ENCODE measurements at places on chromosomes 11 and 22.

DNA sequence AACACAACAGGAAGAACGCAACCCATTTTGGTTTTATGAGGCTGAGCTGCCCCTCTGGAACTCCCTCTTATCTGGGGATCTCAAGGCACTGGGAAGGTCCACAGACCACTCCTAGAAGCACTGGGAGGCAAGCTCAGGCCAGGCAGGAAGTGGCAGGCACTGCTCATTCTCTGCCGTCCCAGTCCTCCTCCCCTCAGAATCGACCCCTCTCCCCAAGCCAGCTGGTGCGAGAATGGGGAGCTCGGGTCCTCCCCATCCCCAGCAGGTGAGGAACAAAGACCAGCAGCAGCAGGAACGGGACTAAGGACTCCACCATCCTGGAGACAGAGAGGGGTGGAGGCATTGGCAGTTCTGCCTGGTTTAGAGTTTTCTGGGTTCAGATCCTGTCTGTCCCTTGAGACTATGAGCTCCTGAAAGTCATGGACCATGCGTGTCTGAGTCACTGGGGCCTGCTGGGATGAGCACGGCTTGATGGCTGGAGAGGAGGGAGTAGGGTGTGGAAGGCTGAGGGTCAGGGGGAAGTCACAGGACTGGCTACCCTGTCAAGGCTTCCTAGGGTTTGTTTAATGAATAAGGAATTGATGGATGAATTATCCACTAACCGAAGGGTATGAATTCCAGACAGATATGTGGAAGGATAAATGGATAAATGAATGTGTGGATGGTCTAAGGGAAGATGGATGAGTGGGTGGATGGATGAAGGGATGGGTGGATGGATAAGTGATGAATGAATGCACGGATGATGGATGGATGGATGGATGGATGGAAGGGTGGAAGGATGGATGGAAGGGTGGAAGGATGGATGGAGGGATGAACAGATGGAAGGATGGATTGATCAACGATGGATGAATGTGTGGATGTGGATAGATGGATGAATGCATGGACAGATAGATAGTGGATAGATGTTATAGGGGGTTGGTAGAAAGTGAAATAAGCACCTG is 6.4 kb downstream of the MYEOV start:
- H3K4me1 ChIP-seq: peaks cover 62% of the 10 kb centered on the region
- no peaks in the 10 kb centered on the region for H3K27me3 ChIP-seq
- DNase-seq: no peak
- H3K36me3 ChIP-seq: no peaks in the 10 kb centered on the region
- no peak overlapping the region for H3K27ac ChIP-seq

DNA sequence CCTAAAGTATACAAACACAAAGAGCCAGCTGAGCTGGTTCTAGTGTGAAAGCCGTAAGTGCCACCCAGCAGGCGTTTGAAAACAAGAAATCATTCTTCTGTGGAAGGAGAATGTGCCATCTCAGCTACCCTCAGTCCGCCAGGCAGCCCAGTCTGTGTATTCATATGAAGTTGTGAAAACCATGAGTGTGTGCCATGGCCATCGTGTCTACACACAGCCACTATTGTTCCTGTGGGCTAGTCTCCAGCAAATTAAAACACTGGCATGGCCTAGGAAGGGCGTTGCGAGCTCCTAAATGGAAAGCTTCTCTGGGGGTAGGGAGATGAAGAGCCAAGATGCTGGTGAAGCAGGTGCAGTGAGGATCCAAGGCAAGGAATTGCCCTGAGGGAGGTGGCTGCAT is 51.5 kb upstream of the HORMAD2 start:
- no peaks in the 10 kb centered on the region for H3K4me1 ChIP-seq
- H3K27me3 ChIP-seq: no peaks in the 10 kb centered on the region
- no peak overlapping the region for H3K4me3 ChIP-seq
- H3K27ac ChIP-seq: no peak overlapping the region
- H3K36me3 ChIP-seq: peaks cover 55% of the 10 kb centered on the region
- DNase-seq: no peak

- no peaks in the 10 kb centered on the region for H3K27me3 ChIP-seq
- no peak for DNase-seq
- H3K4me3 ChIP-seq: no peak overlapping the region
- H3K4me1 ChIP-seq: peaks cover 25% of the 10 kb centered on the region
- no peak overlapping the region for H3K27ac ChIP-seq
Measured at GRCh38 chr11:69442807-69443137, 38.7 kb upstream of the LINC01488 start.

DNA sequence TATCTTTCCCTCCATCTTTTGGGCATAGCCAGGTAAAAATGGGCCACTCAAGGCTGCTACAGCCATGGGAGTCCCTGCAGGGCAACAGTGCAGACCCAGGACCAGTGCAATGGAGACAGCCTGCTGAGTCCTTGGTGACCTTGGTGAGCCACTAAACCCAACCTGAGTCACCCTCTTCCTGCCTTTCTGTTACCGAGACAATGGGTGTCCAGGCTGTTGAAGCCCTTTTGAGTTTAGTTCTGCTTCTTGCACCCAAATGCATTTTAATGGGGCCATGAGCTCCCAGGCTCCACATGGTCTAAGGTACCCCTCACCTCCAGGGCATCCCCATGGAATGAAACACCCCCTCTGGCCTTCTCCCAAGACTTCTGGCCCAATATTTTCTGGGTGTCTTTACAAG is 874 bp upstream of the PLAAT4 start:
- DNase-seq: peak; percentile 39
- H3K4me3 ChIP-seq: no peak overlapping the region
- H3K4me1 ChIP-seq: peaks cover 38% of the 10 kb centered on the region
- no peak overlapping the region for H3K27ac ChIP-seq

GRCh38 chr22:39301926-39302325 is 17.5 kb downstream of the RPL3 start:
- no peak overlapping the region for H3K27ac ChIP-seq
- peaks cover 14% of the 10 kb centered on the region for H3K27me3 ChIP-seq
- H3K4me3 ChIP-seq: no peak overlapping the region
- H3K36me3 ChIP-seq: no peaks in the 10 kb centered on the region

DNA sequence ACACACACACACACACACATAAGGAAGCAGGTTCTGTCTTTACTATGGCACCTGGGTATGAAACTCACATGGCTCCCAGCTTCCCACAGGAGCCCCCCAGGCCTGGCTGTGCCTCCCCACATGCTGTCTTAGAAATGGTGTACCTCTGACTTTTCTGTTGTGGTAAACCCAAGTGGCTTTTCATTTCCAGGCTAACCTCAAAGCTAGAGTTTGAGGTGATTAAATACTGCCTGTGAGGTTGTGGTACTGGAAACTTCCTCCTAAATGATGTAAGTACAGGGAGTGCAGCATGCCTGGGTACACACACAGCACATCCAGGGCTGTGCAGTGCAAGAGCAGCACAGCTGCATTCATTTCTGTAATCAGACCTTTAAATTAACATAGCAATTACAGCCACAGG is 34.4 kb downstream of the ME3 start:
- peaks cover 5% of the 10 kb centered on the region for H3K4me1 ChIP-seq
- no peak overlapping the region for H3K4me3 ChIP-seq
- no peak overlapping the region for H3K27ac ChIP-seq
- peak; percentile 57 for DNase-seq
- peaks cover 2% of the 10 kb centered on the region for H3K27me3 ChIP-seq
